ENCODE measurements at places on chromosomes 16 and 17.
A peak's percentile ranks its signal among the peaks of the same experiment; 100 is the strongest.

GRCh38 chr17:45441526-45442310 is 9.0 kb upstream of the ARHGAP27 start:
- DNase-seq = no peak

DNA sequence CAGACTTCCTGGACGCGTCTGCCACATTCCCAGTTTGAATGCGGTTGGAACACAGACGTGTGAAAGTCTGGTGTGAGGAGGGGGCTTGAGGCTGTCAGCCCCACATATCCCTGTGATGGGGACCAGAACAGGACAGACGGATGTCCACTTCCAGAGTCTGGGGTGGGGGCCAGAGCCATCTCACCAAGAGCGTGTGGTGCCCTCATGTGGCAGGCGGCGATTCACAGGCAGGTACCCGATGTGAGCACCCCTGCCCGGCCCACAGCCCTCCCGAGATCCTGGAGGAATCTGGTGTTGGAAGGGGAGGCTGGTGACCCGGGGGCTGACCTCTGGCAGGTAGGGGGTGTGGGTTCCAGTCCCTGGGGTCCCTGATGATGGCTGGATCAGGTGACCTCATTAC is 51.5 kb downstream of the ENGASE start:
- no peak for DNase-seq

- DNase-seq = no peak
These were observed 28.7 kb downstream of the BRIP1 start for GRCh38 chr17:61834610-61835009.

DNA sequence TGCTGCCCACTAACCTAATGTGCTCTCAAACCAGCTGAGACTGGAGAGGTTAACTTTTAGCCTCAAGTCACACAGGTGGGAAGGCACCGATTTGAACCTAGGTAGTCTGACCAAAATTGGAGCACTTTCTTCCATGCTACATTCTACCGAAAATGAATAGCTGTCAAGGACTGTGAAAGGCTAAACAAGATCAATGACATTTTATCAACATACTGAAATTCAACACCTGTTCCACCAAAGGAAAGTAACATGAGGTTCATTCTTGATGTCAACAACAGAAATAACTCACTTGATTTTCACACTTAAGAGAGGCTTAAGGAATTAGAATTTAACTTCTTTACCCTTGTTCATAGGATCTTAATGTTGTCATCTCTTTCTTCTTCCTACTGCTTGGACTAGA is 284.4 kb upstream of the MON1B start:
- no peak for DNase-seq

DNA sequence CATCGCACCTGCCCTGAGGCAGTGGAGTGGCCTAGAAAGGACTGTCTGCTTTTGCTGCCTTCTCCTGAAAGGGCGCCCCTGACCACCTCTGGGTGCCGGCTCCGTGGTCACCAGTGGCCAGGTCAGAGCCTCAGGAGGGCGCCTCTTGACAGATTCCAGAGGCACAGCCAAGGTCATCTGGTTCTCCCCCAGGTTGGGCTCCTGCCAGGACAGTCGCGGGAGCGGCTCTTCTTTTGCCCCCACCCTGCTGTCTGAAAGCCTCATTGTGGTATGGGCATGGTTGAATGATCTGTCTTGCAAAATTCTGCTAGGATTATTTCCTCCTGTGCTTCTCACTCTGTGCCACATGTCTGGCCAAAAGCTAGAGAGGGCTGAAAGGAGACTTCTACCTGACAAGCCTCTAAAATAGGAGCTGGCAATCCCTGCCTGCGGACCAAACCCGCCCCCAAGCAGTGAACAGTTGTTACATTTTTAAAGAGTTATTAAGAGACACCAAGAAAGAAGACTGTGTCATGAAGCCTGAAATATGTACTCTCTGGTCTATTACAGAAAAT is 82.8 kb downstream of the SNX29 start:
- no peak for DNase-seq

GRCh38 chr16:68100488-68100887 is 15.3 kb downstream of the NFATC3 start:
- no peak for DNase-seq

DNA sequence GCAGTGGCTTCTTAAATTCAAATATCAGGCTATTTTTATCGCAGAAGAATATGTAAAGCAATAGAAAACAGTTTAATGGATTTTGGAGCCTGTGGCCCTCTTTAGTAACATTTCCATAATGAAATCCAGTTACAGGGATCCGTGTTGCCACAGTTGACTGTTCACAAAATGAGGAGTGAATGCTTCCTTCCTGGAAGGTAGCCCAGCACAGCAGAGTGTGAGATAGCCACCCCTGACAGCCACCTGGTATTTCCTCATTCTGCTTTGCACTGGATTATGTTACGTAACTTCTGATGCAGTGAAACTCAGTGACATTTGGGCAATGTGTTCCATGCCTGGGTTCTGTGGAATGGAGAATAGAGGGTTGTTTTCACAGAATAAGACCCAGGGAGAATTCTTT is 517.2 kb downstream of the RBFOX1 start:
- DNase-seq = no peak

GRCh38 chr17:52106072-52106471 is 52.4 kb downstream of the CA10 start:
- DNase-seq = no peak

DNA sequence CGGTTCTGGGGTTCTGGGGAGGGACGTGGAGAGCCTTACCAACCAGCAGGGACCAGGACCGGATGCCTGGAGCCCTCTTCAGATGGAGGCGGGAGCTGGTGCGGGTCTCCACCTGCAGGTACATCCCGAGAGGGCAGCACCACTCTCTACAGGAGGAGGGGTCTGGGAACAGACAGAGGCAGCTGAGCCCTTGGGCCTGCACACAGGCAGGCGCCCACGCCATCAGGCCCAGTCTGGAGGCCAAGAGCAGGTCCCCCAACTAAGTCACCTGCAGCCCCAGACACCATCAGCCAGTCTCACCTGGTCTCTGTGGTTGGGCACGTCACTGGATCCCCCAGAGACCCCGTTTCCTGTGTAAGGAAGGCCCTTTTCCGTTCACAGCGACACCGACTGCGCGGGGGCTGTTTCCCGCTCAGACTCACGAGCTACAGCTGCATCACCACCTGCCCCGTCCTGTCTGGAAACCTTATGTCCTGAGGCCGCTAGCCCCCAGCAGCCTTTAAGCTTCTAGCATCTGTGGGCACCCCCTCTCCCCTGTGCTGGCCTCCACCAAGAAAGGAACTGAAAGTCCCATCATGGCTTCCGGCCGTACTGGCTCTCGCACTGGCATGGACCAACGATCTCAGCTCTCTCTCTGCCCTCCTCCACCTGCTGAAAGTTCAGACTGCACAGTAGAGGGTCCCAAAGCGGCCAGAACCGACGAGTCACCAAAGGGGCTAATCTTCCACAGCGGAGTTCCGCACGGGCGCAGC is 1.2 kb downstream of the CYBC1 start:
- peak; percentile 61 for DNase-seq

GRCh38 chr17:77349976-77350830 is 209.4 kb downstream of the SEC14L1 start:
- DNase-seq = no peak

- DNase-seq = no peak
These were observed 10.5 kb downstream of the GINS3 start for GRCh38 chr16:58402796-58403195.

DNA sequence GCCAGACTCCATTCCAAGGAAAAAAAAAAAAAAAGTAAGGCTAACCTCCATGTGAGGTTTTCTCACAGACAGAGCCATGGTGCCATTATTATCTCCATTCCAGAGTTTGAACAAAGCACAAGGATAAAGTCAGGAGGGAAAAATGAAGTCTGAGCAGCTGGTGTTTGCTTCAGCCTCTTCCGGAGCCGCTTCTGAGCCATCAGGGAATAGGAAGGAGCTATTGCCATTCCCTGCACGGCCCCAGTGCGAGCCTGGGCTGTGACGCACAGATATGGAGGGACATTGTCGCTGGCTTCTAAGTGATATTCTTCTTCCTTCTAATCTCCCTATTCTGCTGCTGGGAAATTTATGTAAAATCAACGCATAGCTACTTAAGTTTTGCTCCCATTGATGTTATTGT is 69.5 kb upstream of the PIRT start:
- DNase-seq = no peak

DNA sequence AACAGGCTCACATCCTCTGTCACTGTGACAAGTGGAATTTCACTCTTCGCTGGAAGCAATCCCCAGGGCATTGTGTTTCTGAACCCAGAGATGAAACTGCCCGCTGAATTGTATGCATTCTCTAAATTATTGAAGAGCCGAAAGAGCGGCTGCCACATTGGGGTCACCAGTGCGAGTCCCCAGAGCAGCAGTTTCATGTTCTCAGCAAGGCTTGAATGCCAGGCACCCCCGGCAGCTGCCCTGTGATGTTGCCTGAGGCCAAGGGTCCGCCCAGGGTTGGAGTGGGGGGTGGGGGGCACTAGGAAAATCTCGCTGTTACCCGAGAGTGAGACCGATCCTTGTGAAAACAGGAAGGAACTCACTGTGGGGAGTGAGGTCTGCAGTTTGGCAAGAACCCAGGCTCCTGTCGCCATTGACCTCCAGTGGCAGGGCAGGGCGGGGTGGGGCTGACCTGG is 20.7 kb upstream of the BCAR1 start:
- DNase-seq = no peak

GRCh38 chr16:54655121-54655590 is 275.5 kb upstream of the IRX5 start:
- DNase-seq = no peak

GRCh38 chr16:80151722-80152111 is 389.1 kb upstream of the DYNLRB2 start:
- no peak for DNase-seq

GRCh38 chr16:85556456-85557082 is 56.6 kb upstream of the GSE1 start:
- peak; percentile 61 for DNase-seq

DNA sequence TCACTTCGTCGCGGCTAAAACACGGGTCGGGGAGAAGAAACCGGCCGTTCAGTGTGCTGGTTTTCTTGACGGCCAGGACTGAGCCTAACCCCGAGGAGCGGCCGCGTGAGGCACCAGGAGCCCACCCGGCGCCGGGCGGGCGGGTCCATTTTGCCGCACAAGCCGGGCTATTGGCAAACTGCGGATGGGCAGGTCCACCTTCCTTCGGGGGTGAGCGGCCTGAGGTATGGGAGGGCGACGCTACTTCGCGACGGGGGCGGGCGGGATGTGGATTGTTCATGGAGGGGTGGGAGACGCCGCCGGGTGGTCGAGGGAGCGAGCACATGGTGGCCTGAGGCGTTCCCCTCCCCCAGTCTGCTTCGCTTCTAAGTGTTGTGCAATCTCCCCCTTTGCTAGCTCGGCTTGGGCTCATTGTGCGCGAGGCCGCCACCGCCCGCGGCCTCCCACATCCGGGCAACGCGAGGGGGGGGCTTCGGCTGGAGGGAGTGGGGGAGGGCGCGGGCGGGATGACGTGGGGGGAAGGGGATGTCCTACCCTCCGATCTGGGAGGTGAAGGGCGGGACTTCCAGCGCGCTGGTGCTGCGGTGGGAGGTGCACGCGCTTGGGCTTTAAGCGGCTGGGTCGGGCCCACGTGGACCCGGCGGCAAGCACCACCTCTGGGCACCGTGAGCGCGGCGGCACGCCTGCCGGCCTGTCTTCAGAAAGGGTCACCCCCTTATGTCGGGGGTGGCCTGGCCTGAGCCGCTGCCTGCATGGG is 5.9 kb upstream of the CD68 start:
- peak; percentile 89 for DNase-seq

GRCh38 chr17:50258647-50259476 is 15.4 kb upstream of the TMEM92 start:
- no peak for DNase-seq

DNA sequence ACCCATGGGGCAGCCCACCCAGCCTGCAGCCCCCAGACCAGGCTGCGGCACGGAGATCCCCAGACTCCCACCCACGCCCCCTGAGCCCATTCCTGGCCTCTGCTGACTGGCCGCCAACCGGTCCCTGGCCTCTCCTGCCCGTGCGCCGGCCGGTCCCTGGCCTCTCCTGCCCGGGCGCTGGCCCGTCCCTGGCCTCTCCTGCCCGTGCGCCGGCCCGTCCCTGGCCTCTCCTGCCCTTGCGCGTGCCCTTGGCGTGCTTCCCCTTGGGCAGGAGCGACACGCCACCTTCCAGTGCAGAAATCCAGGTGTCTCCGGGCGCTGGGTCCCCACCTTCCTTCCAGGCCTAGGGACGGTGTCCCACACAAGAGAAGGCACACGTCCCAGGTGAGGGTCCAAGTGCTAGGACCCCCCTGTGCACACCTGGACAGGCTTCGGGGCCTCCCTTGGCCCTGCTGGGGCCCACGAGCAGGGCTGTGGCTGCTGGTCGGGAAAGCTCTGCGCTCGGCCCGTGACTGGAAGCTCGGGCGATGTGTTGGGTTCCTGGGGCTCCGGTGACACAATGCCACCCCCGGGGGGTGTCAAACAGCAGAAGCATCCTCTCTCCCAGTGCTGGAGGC is 21.4 kb upstream of the CACNA1H start:
- DNase-seq = no peak

- DNase-seq = no peak
These were observed 8.0 kb downstream of the FBXO31 start for GRCh38 chr16:87375426-87376135.

GRCh38 chr17:48645639-48646182 is 19.6 kb upstream of the HOXB9 start:
- DNase-seq = no peak

GRCh38 chr16:890716-891352 is 80.0 kb downstream of the LMF1 start:
- no peak for DNase-seq

GRCh38 chr16:88531931-88532433 is 38.2 kb upstream of the ZC3H18 start:
- no peak for DNase-seq

DNA sequence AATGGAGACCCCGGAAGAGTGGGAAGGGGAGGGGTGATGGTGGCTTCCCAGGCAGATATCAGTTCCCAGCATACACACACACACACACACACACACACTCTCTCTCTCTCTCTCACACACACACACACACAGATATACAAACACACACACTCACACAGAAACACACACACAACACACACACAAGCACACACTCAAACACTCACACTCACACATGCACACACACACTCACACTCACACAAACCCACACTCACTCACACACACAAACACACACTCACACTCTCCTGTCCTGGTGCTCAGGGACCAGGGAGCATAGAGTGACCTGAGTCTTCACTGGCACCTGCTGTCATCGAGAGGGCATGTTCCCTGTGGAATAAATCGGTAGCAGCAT is 5.6 kb downstream of the CA4 start:
- DNase-seq = no peak

GRCh38 chr17:7321466-7321865 is 6.3 kb upstream of the GPS2 start:
- DNase-seq = no peak

DNA sequence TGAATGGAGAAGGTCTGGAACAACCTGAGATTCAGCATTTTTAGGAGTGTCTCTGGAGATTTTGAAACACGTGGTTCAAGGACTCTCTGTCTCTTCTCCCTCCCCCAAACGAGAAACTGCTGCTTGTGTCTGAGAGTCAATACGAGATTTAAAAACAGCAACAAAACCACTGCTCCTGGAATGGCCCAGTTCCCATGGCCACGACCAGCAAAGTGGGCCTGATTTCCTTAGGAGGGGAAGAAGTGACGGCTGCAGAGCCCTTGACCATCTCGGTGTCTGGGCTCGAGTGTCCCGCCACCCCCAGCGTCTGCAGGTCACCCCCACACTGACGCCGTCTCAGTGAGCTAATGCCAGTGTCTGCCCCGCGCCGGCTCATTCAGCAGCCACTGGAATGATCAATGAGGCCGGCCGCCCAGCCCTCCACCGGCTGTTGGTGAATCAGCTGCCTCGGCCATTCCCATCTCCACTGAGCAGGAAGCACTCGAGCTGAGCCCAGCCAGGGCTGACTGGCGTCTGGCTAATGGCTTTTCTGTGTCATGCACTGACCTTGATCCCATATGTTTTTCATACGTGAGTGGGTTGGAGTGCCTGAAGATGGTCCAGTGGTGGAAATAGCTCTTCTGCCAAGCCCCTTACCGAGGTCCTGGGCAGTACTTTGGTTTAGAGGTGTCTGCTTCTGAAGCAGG is 151.8 kb downstream of the PITPNC1 start:
- DNase-seq = no peak
